ENCODE measurements at places on chromosomes 5 and 9.

DNA sequence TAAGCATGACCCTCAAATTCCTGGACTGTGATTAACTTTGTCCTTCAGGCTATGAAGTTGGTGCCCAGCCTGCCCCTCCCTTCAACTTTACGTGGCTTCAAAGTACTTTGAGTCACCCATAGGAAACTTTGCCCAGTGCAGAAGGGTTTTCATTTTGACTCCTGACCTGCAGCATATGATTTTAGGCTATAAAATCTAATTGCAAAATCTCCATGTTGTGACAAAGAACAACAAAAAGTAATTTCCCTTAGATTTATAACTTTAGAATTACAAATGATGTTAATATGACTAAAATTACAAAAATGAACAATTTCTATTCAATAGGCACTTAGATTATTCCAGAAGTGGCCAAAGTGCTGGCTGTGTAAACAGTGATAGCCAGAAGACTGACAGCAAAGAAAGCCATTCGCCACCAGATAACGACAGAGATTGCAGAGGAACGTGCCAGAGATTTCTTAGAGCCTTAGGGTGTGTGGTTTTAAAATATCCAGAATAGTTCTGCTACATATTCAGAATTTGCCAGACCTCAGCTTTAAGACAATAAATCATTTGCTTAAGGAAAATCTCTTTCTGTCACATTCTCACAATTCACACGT lies 197.4 kb downstream of the SEMA5A start:
- DNase-seq, result peak; percentile 73

DNA sequence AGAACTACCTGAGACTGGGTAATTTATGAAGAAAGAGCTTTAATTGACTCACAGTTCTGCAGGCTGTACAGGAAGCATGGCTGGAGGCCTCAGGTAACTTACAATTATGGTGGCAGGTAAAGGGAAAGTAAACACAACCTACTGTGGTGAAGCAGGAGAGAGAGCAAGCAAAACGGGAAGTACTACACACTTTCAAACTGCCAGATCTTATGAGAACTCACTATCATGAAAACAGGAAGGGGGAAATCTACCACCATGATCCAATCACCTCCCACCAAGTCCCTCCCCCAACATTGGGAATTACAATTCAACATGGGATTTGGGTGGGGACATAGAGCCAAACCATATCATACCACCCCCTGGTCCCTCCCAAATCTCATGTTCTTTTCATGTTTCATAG lies 58.7 kb upstream of the GPR151 start:
- no peak for DNase-seq

DNA sequence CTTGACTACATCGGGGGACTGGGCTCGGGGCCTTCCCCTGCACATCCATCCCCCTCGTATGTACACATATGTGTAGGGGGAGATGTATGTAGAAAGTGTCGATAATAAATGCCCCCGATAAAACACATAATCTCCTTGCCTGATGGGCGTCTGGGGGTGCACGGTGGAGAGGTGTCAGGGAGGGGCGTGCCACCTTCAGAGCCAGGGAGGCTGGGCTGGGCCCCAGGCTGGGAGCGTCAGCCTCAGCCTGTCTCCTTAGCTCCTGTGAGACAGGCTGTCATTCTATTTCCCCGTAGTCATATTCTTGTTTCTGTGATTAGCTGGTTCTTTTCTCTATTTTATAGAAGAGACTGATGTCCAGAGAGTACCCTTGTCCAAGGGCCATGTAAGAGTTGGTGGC lies 4.7 kb upstream of the RXRA start:
- no peak for DNase-seq

- DNase-seq, result no peak
These were observed 12.3 kb upstream of the SKP1 start for GRCh38 chr5:134189031-134189430.

DNA sequence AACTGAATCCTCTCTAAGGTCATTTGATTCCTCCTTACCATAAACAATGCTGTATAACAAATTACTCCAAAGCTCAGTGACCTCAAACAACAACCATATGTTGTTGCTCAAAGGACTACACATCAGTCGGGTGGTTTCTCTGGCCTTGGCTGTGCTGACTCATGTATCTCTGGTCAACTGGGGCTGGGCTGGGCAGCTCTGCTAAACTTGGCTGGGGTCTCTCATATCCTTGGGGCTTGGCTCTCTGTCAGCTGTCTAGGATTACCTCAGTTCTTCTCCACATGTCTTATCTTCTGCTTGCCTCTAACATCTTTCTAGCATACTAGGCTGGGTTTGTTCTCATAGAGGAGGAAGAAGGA lies 86.4 kb downstream of the GALNT10 start:
- DNase-seq, result peak; percentile 95

- DNase-seq, result no peak
These were observed 285.6 kb downstream of the FBXL7 start for GRCh38 chr5:15785531-15785981.

DNA sequence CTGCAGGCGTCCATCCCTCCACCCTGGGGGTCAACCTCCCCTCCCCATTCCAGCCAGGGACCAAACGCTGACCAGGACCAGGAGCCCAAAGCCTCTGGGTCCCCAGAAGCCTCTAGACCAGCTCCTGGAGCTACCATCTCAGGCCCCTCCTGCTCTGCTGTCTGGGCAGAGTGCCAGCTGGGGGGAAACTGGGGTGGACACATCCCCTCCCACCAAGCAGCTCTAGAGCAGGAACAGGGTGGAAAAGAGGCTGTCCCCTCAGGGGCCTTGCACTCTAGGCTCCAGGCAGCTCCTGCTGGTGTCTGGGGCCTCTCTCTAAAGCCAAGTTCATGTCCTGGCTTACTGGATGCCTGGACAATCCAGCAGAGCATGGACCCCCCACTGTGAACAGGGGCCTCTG lies 4.4 kb downstream of the SSNA1 start:
- DNase-seq, result no peak

- DNase-seq, result no peak
These were observed 91.9 kb downstream of the JAKMIP2 start for GRCh38 chr5:147690595-147690994.

All from cardiac fibroblast (primary cell).